ENCODE measurements at places on chromosomes 1 and 21.

GRCh38 chr1:14215151-14215550 is 383.3 kb upstream of the KAZN start:
- DNase-seq = no peak

DNA sequence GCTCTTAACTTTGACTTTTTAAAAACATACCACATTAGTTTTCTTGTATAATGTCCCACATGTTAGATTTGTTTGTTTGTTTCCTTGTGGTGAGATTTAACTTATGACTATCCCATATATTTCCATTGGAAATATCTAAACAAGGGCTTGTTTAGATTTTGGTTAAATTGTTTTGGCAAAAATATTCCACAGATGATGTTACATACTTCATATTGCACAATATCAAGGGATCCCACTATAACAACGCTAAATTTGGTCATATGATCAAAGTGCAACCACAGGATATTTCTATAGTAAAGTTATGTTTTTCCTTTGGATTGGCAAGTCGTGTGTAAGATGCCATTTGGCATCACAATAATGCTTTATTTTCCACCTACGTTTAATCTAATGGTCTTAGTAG is 396.7 kb downstream of the TGFB2 start:
- no peak for DNase-seq

GRCh38 chr1:29381426-29381825 is 145.1 kb downstream of the PTPRU start:
- no peak for DNase-seq

DNA sequence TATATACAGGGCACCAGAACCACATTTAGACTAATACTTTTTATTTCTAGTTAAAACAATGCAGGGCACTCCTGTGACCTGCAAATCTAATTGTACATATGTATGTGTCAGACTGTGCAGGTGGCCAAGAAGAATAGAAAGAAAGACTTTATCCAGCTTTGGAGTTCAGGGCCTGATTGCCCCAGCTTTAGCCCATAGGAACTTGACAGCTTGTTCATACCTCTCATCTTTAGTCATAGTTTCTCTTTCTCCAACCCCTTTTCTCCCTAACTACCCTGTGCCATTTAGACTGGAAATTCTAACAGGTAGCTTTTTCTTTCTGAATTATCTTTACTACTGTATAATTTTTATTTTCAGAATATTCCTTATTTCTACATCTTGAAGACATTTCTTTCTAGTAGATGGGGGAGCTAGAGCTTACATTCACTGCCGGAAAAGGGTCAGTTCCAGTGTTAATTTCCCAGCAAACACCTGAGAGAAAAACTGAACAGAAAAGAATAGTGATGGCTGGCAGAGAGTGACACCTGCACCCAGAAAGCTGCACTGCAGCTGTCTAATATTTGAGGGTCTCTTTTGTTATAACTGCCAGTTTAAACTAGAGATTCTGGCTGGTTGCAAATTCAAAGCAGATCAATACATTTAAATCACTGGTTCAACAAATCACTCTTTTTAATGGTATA is 8.4 kb downstream of the YBX1 start:
- DNase-seq = no peak

DNA sequence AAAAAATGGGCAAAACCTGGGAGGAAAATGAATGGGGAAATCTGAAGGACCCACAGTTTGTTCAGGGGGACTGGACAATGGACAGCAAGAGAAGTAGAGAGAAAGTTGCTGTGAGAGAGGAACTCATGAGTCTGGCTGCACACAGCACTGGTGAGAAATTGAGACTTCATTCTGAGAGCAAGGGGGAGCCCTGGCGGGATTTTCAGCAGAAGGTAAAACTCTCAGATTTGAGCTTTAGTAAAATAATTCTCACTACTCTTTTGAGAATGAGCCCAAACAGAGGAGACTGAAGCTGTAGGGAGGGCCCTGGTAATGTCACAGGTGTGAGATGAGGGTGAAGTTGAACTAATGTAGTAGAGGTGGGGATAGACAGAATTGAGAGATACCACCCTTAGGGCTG is 438.6 kb downstream of the OMA1 start:
- DNase-seq = no peak

GRCh38 chr1:239287296-239287695 is 99.1 kb upstream of the CHRM3 start:
- DNase-seq = no peak

All from AG09309 (cell line).